ENCODE measurements at places on chromosomes 2 and 18.

- peak; percentile 91 for DNase-seq
Observed at GRCh38 chr2:8259106-8259840, 422.6 kb upstream of the ID2 start.

DNA sequence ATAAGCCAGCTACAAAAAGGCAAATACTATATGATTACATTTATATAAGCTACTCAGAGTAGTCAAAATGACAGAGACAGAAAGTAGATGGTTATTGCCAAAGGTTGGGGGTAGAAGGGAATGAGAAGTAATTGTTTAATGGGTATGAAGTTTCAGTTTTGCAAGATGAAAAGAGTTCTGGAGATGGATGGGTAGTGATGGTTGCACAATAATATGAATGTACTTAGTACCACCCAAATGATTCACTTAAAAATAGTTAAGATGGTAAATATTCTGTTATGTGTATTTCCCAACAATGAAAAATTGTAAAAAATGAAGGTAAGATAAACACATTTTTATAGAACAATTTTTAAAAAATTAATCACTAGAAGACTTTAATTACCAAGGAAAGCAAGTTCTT is 448.4 kb downstream of the ADCYAP1 start:
- DNase-seq: no peak

DNA sequence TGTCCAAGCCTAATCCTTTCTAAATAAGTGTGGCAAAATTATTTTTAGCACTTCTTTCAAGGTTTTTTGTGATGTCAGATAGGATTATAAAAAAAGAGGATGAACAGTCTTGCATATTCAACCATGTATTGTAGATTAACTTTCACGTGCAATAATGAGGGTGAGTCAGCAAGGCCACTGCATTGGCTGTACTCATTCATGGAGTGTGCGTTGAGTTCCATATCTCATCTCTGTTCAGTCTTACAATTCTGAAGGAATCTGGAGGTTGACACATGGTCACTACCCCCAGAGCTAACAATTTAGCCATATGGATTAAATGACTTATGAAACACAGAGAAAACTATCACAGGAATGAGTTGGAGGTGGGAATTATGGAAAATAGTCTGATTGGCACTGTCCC is 810.5 kb downstream of the SLC4A3 start:
- DNase-seq: no peak

DNA sequence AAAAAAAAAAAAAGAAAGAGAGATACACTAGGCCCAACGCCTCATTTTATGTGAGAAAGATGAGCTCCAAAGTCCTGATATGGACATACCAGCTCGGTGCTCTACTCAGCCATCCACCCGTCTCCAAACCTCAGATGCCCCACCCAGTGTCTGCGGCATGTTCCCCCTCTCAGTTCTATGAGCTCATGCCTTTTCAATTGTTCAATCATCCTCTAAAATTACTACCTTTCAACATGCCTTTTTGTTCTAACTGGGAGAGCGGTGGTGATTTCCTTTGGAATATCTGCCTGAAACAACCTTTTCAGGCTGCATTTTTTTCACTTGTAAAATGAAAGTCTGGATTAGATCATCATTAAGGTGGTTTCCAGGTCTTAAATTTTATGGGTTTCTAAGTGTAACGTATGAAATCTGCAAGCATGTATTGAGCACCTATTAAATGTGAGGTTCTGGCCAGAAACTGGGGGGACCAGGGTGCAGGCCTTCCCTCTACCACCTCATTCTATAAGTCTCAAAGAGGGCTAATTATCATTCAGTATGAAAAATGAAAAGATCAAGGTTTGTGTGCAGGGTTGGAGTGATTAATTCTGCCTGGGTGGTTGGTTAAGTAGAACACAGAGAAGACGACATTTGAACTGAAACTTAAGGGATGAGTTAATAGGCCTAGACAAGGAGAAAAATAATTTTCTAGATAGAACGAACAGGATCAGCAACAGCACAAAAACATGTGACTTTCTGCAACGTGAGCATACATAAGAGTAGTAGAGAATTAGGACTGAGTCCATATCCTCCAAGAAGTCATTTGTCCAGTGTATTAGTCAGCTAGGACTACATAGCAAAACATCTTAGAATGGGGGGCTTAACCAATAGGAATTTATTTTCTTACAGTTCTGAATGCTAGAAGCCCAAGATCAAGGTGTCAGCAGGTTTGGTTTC is 87.4 kb upstream of the GLS start:
- DNase-seq: no peak

DNA sequence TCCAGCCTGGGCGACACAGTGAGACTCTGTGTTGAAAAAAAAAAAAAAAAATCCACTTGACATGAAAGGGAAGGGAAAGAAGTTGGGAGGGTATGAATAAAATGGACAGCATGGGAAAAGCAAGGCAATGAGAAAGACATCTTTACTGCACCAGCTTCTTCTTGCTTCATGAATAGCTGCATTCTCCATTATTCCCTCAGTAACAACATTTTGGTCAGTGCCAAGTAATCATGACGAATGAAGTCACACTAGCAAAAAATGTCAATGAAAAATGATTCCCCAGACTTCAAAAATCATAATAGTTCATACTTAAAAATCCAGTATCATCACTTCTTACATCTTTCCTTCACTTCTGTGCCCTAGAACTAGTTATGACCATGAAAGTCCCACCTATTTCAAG is 30.4 kb downstream of the ADAM17 start:
- peak; percentile 79 for DNase-seq

GRCh38 chr2:233705911-233706506 is 6.7 kb upstream of the UGT1A5 start:
- DNase-seq: no peak

- no peak for DNase-seq
Observed at GRCh38 chr18:48352051-48352755, 57.0 kb downstream of the ZBTB7C start.

DNA sequence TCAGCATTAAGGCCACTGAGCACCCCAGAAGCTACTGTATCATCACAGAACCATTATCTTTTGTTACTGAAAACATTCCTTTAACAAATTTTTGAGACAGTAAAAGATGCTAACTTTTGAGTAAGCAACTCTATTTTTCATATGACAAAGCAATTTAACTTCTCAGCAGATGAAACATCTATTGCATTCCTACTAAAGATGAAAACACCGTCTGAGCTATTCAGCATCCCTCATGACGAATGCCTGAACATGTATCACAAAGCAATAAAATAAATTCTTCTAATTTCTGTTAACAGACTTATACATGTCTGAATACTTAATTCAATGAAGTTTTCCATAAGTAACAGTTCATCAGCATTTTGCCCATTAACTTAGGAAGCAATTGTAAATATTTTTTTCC is 23.9 kb downstream of the CHN1 start:
- DNase-seq: no peak

DNA sequence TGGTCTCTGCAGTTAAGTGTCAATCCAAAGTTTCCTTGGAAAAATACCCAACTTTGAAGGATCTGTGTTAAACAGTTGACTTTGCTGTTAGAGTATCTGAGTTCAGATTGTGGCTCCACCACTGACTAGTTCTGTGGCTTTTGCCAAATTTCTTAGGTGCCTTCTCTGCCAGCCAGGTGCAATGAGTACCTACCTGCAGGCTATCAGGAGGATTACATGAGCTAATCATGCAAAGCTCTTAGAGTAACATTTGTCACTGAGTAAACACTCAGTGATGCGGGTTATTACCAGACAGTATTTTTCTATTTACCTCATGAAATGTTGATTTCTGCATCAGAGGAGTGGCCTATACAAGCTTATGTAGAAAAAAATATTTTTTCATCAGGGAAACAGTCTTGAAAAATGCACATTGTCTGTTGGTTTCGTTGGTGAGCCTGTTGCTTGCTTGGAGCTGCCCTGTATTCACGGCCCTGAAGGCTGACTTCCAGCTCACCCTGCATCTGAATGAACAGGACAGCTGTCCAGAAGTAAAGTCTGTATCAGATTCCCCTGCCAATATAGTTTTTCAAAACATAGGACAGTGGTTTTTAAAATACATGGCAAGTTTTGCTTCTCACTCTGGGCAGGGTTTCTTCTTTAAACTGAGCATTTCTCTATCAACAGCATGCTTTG is 235.1 kb downstream of the CDCA7 start:
- DNase-seq: no peak

DNA sequence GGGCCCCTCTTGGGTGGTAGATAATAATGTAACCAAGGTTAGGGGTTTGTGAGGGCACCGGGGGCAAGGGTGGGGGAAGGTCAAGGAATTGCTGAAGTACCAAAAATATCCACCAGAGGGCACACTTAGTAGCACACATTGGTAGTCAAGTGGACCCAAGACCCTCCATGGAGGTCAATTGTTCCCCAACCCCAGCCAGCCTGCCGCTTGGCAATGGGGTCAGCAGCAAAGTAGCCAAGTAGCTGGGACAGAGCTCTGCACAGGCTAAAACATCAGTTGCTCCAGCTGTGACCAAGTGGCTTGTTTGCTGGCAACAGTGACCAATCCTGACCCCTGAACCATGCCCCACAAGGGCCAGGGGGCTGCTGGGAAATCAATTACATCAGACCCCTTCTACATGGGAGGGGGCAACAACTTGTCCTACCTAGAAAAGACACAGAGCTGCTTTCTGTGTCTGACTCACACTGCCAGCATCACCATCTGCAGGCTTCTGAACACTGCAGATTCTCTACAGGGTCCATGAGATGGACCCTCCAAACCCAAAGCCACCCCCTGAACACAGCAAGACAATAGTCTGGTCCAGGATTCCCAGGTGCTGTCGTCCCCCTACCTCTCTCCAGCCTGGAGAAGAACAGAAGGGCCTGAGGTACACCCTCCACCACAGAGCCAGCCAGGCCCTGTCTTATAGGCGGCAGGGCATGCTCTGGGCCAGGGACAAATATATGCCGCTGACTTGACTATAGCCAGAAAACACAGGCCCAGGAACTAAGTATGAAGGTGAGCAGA is 76.0 kb downstream of the EMX1 start:
- DNase-seq: peak; percentile 42

GRCh38 chr2:26925100-26925791 is 45.2 kb upstream of the MAPRE3 start:
- no peak for DNase-seq

DNA sequence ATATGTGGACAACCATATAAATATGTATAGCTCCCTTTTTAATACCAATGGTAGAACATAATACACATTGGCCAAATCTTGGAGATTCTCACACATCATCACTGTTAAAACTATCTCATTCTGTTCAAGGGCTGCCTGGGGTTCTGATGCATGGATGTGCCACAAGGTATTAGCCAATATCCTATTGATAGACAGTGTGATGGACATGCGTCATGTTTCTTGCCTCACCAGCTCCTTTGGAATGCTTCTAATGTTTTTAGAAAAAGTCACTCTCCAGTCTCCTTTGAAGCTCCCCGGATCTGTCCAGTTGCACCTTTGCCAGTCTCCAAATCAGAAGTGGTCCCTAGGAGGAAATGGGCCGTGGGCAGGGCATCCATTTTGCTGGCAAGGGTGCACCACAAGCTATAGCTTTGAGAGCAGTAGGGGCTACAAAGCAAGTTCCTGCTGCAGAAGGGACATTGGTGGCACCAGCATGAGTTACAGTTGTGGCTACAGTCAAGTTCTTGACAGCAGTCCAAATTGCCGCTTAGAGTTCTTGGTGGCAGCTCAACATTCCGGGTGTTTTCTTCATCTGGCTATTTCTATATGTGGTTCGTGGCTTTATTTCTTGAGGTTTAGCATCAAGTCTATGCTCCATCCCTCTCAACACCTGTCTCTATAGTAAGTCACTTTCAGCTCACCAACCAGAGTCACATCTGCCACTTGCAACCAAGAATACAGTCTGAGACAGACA is 25.1 kb upstream of the ATRAID start:
- no peak for DNase-seq

DNA sequence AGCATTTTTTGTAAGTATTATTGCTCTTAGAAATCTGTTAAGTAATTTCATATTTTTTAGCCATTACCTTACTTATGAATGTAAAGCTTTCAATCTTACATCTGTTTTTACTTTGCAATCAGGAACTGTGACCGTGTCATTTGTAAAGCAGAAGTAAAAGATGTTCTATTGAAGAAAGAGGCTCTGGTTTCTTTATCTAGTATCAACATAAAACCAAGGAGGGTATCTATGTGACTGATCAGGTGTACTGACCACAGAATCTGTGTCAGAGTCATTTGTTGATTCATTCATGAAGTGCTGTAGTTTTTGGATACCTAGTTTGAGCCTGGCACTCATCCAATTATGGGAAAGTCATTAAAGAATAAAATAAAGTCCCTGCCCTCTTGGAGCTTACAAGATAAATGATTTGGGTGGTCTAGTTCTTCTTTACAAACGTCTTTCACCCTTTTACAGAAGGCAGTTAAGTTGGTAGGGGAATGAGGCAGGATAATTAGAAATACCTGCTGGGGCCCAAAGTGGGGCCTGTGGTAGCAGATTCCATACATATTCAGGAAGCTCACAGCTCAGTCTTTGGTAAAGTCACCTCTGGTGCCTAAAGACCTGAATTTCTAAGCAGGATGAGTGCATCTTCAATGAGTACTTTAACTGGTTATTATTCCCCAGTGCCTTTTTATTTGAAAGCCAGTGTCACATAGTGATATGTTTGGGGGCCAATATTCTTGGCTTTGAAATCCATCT is 260.6 kb upstream of the NT5C1B start:
- no peak for DNase-seq

DNA sequence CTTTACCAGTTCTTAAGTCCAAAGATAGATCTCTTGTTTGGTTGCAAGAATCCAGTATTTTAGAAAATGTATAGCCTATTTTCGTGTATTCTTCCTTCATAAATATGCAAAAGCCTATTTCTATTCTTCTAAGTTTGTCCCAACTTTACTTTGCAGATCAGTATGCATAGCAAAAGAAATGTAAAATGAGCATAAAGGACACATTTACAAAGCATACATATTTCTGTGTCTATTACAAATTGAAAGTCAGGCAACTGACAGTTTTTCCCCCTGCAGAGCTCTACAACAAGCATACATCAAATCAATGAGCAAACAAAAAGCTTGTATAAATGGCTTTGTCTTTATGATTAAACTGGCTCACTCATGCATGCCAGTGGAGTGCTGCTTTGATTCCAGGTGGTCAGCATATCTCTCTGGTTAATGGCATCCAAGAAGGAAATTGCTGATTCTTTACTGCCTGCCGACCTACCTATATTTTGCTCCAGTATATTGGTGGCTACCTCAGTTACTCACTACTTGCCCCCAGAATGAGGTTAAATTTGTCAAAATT is 10.0 kb upstream of the VPS54 start:
- DNase-seq: no peak

DNA sequence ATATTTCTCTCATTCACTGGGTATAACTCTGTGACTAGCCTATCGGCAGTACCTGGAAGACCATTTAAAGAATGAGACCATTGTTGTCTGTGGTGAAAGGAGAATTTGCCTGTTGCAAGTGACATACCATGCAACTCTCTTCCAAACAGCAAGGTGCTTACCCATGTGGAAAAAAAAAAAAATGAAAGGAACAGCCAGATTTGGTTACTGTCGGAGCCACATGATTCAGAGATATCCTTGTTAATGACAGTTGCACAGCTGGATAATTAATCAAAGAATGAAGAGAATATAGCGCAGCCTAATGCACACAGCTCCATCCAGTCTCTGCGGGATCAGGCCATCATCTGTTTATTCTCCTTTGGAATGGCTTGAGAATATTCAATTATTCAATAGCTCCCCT is 141.8 kb downstream of the HRH4 start:
- DNase-seq: no peak

- peak; percentile 22 for DNase-seq
Observed at GRCh38 chr2:147636238-147636882, 208.5 kb upstream of the ACVR2A start.

- no peak for DNase-seq
Observed at GRCh38 chr2:143001501-143001900, 124.0 kb downstream of the KYNU start.
